ENCODE measurements at places on chromosomes 16 and 17.

DNA sequence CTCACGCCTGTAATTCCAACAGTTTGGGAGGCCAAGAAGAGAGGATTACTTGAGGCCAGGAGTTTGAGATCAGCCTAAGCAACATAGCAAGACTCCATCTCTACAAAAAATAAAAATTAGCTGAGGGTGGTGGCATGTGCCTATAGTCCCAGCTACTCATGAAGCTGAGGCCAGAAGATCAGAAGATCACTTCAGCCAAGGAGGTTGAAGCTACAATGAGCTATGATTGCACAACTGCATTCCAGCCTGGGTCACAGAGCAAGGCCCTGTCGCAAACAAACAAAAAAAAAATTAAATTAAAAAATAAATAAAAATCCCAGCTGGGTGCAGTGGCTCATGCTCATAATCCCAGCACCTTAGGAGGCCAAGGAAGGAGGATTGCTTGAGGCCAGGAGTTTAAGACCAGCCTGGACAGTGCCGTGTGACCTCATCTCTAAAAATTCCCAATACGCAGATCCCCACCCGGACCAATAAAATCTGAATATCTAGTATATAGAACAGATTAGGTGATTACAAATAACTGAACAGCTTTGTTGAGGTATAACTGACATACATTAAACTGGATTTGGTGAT lies 18.2 kb upstream of the ATF7IP2 start:
- DNase-seq, result no peak

DNA sequence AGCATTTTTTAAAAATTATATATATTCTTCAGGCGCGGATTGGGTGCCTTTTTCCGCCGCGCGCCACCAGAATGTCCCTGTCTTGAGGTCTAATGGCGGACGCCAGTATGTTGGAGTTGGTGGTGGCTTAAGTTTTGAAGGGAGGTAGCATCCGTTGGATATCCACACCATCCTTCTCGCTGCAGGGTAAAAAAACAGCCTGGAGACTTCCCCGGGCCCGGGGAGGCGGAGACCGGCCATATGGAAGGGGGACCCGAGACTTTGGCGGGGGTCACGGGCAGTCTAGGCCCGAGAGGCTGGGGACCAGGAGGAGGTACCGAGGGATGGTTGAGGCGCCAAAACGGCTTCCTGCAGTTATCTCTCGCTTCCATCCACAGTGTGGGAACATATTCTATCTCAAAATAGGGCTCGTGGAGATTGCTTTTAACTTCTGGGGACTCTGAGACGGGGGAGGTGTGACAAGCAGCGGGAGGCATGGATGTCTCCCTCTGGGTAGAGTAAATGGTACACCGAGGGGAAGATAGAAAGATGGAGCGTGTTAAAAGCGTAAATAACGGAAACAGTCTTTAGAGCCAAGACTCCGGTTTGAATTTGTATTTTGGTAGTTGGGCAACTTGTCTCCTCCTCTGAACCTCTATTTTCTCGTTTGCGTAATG lies at the start of gene SF3B3:
SF3B3 (plus strand) TSS at position 74 of the 656 bp plus-strand sequence. CDS start 2,841 bp downstream, outside the sequence.
- peak; percentile 83 for DNase-seq

DNA sequence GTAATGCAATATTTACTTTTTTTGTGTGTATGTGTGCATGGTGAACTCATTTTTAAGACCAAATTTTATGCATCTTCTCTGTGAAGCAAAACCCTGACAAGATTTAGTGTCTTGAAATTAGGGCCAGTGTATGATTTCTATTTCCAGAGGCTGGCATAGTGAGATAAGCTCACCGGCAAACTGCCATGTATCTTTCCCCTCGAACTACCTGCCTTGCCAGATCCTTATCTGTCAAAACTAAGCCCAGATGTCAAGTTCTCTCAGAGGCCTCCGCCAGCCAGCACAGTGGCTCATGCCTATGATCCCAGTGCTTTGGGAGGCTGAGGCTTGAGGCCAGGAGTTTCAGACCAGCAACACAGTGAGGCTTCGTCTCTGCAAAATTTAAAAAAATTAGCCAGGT lies 10.0 kb downstream of the USP32 start:
- peak; percentile 8 for DNase-seq

GRCh38 chr16:53202398-53202797 lies 147.6 kb downstream of the CHD9 start:
- DNase-seq, result no peak
